ENCODE measurements at places on chromosomes 2 and 18. TPM values are rescaled to one million over a fixed set of nuclear protein-coding genes. Genes with fewer than 3 reads are reported as not detected.

Gene COL3A1
- 81.7 TPM for total RNA-seq

Gene FBLN7
- 1.9 TPM for total RNA-seq

Gene MREG
- total RNA-seq, result 6.7 TPM

Gene SOS1
- 49.1 TPM for total RNA-seq

Gene C2orf66
- not detected for total RNA-seq

Gene TNFAIP6
- not detected for total RNA-seq

Gene ATRAID
- 88.3 TPM for total RNA-seq

Data from Peyer's patch (tissue), 4 donors.